ENCODE measurements at places on chromosomes 12 and 14.

DNA sequence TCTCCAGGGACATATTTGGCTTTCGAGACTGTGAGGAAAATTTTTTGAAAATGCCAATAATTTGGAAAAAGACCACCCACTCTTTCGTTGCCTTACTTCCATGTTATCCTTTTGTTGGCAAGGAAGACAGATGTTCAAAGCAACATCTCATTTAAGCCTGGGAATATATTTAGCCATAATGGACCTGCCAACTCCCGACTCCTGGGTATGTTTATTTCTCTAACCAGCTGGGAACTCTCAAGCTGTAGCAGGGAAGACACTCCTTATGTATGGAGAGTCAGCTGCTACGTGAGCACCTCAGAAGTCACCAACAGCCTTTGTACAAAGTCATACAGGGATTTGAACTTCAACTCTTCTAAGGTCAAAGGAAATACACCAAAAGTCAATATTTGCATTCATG lies 96.5 kb upstream of the DAAM1 start:
- DNase-seq = no peak

- DNase-seq = no peak
These were observed 75.4 kb downstream of the PAPLN start for GRCh38 chr14:73312687-73313086.

DNA sequence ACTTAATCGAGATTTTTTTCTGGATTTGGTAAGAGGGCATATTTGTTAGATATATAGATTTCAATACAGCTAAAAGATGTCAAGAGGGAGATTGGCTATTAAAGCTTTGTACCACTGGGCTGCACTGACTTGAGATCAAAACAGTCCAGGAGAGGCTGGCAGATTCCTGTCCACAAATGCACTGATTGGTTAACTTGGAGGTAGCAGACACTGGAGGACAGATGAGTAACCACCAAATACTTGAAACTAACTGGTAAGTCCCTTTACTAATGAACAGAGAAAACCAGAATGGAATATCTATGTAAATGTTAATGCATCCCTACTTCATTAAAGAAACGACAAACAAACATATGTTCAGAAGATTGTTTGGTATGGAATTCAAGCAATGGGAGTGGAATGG lies 416.6 kb downstream of the LRIG3 start:
- DNase-seq = no peak

DNA sequence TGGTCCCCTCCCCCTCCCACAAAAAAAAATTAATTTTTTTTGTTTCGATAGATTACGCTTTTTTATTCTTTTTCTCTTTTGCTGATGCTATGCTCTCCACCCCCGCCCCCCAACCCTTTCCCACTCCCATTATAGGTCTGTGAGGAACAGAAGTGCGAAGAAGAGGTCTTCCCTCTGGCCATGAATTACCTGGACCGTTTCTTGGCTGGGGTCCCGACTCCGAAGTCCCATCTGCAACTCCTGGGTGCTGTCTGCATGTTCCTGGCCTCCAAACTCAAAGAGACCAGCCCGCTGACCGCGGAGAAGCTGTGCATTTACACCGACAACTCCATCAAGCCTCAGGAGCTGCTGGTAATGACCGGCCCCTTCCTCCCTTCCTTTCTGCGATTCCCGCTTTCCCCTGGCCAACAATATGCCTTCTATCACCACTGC lies 2.3 kb downstream of the CCND2 start:
- DNase-seq = no peak

- no peak for DNase-seq
These were observed 206.4 kb downstream of the CRADD start for GRCh38 chr12:93883436-93884154.

- no peak for DNase-seq
These were observed 716.0 kb downstream of the LRFN5 start for GRCh38 chr14:42322531-42323284.

DNA sequence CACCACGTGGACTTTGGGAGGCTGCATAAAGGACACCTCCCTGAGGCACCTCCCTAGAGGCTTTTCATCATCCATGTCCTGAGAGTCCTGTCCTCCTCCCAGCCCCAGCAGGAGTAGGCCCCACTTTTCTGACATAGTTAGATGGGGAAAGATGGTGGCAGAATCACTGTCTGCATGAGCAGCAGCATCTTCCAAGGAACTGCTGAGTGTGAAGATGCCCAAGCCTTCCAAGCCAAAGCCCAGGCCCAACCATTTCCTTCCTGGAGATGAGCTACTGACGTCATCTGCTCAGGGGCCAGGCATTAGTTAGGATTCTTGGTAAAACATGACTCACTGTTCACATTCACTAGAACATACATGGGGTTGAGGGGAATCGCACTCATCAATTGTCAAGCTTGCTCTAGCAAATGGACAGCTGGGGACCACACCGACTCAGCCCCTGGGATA lies 37.3 kb downstream of the VDR start:
- DNase-seq = no peak

GRCh38 chr12:93595351-93595750 lies 22.9 kb downstream of the SOCS2 start:
- no peak for DNase-seq
